ENCODE measurements at places on chromosomes 4 and X.
A peak's percentile ranks its signal among the peaks of the same experiment; 100 is the strongest.

DNA sequence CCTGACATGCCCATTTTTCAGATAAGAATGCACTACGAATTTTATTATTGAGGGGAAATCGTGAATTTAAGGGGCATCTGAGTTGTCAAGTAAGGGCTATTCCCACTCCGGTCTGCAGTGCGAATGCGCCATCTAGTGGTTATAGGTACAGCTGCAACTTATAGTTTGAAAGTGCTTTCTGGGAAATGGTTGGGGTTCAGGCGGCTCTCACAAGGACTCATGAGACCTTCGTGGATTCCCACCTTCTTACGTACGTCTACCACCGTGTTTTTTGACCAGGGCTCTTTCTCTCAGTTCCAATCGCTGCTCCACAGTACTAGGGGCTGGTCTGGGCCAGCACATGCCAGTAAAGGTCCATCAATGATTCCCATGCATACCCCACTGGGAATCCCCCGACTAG is 12.3 kb downstream of the MSL3 start:
- peak; percentile 37 for DNase-seq

DNA sequence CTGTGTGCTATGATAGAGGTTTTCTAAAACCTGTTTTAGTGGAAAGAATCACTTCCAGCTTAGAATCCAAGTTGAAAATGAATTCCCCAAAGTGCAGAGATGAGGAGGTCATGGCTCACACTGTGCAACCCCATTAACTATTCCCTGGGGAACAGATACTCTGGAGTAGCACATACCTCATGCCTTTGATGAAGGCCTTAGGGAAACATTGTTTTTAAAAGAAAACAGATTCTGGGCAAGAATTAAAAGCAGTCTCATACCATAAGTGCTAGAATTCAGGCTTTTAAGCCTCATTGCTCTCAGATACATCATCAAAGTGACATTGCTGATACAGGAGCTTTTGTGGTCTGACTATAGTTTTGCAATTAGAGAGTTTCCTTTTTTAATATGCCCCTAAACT is 115.1 kb downstream of the NDST4 start:
- no peak for DNase-seq

DNA sequence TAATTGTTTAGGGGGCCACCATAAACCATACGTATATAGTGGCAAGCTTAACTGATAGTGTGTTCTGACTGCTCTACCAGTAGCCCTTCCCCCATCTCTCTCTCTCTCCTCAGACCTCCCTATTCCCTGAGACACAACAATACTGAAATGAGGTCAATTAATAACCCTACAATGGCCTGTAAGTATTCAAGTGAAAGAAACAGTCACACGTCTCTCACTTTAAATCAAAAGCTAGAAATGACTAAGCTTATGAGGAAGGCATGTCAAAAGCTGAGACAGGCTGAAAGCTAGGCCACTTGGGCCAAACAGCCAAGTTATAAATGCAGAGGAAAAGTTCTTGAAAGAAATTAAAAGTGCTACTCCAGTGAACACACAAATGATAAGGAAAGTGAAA is 78.0 kb downstream of the PRDM5 start:
- DNase-seq = no peak

GRCh38 chr4:35649778-35650177 is 594.5 kb downstream of the ARAP2 start:
- DNase-seq = peak; percentile 86

DNA sequence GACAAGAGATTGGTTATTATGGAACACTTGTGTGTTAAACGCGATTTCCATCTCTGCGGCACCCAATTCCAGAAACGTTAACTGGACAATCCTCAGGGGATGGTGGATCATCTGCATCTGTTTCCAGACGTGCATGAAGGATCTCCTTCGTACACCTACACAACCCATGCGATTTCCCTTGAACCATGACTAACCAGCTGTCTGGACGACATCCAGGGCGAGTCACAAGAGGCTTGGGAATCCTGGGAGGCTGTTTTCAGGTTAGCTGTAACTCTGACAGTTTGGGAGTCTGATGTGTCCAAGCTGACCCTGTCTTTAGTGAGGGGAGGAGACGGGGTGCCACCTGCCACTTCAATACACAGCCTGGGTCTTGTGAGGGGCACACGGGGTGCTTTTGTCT is 84.5 kb downstream of the GATB start:
- DNase-seq = no peak

- DNase-seq = no peak
These were observed 56.3 kb upstream of the CXCL8 start for GRCh38 chr4:73684097-73684496.

DNA sequence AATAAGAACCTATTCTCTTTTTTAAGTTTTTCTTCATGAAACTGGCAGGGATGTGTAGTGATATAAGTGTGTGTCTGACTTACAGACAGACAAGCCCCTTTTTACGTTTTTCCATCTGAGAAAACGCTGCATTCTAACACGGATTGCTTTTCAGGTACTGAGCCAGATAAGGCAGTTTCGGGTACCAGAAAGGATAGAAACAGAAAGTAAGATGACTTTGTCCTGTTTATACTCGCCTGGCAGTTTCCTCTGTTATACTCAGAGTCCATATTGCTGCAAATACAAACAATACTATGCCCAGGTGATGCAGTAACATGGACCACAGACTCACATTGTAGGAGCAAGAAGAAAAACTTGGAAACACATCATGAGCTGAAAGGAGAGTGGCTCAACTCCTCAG is 2320.6 kb upstream of the AGA start:
- no peak for DNase-seq

Data from inflammatory macrophage treated with lipopolysaccharide for 1 hour (primary cell).